ENCODE measurements at places on chromosomes 4 and X.
A peak's percentile ranks its signal among the peaks of the same experiment; 100 is the strongest.

GRCh38 chrX:132953354-132953753, 5.1 kb downstream of the HS6ST2 start:
- DNase-seq: no peak

GRCh38 chrX:23637187-23637586, 30.1 kb upstream of the PRDX4 start:
- DNase-seq: no peak

DNA sequence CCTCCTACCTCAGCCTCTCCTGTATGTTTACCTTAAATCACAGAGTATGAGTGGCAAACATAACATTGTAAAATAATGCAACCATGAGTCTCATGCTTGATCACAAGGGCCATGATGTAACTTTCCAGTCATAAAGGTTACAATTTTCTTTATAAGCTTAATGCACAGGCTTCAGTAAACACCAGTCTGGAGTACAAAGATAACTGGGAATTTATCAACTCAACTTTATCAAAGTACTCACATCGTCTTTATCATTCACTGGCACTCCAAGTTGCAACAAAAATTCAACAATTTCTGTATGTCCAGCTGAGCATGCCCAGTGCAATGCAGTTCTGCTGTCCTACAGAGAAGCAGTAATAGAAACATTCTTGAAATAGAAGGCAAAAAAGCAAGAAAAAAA, 2.8 kb downstream of the PSMD10 start:
- no peak for DNase-seq

GRCh38 chrX:264634-265455, 16.3 kb upstream of the PLCXD1 start:
- no peak for DNase-seq

GRCh38 chrX:13748486-13748885, 13.9 kb downstream of the OFD1 start:
- no peak for DNase-seq

- no peak for DNase-seq
Observed at GRCh38 chr4:168119890-168120289, 27.6 kb downstream of the ANXA10 start.

DNA sequence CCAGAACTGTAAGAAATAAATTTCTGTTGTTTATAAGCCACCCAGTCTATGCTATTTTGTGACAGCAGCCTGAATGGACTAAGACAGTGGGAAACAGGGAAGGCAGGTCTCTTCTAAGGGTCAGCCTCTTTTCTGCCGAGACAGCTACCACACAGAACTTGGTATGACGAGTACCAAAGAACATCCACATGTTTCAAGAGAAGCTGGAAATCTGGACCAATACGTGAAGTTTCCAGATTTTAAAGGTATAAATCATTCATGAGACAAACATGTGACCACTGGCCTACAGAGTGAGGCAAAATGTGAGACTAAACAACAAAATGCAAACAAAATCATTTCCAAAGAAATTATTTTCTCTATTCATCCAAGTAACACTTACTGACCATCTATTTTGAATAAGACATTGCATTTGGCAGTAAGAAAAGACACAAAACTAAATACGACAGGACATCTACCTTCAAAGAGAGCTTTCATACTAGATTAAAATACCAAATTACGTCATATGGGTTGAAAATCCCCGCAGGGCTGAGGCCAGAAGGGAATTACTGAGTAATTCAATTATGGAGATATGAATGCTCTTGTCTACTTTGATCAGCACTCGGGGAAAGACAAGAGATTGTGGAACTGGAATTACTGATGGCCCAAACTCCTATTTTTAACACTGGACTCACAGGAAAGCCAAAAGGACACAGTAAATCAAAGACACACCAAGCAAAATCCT, 7.2 kb downstream of the SCARB2 start:
- DNase-seq: no peak

- DNase-seq: peak; percentile 44
Observed at GRCh38 chr4:25031077-25031621, 403 bp upstream of the LGI2 start.

DNA sequence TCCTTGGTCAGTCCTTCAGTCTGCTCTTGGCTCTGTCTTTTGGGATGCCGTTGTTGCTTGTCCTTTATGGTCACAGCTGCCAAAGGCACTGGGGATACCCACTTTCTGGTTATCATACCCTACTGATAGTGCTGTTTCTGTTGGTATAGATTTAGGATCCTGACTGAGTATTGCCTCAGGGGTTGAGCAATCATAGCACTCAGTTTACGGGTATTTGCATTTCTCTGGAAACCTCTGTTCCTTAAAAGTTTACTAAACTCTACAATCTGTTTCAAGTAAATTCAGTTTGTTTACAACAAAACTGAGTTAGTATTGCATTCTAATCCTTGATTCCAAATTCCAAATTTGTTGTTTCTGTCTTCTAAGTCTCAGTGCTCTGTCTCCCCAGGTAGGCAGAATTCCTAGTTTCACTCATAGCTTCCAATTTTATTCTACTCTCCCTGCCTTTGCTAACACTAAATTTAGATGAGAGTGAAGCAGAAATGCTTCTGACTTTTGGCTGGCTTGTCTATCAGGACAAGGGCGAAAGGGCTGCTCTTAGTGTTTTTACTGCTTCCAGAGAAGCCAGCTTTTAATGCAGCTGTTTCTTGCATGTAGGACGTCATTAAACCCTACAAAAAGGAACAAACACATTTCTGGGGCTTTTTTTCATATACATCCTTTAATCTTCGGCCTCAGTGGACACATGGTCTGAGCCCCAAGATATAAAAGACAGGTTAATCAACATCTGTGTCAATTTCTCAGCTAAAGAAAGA, 17.2 kb upstream of the TET2 start:
- no peak for DNase-seq

DNA sequence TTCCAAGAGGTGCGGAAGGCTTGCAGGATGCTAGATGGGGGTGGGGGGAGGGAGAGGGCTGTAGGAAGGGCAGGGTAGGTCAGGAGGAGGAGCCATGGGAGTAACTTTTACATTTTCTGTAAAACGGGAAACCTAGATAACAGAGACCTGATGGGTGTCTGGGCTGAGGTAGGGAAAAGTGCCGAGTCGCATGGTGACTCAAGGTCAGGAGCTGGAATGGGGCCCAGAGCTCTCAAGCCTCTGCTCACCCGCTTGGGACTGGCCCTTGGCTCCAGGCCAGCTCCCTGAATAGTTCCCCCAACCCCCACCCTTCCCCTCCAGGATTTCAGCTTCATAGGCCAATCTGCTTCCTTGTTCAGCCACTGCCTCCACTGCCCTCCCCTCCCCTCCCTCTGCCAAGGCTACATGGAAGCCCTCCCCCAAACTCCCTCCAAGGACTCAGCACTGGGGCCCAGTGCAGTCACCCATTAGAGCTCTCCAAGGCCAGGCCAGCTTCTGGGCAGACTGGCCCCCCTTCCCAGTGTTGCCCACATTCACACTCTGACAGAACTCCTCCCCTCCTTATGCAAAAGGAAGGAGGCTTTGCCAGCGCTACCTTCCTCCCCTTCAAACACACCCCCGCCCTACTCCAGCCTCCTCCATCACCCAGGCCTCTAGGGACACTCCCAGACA, 43.6 kb downstream of the TSC22D3 start:
- DNase-seq: peak; percentile 63

DNA sequence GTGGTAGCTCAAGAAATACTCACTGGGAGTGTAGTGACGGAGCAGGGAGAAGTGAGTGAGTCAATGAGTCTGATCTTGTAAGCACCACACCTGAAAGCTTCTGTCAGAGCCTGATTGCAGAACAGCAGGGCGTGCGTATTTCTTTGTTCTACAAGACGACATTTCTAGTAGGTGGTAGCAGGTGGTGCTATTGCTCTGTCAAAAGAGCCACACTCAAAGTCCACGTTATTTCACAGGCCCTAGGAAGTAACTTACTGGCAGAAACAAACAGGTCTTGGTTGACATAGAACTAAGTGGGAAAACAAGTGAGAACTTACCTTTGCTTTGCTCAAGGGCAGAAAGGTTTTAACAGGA, 46.4 kb upstream of the SPRY1 start:
- no peak for DNase-seq

GRCh38 chrX:9134366-9134765, 100.4 kb upstream of the FAM9B start:
- DNase-seq: no peak

GRCh38 chr4:27154706-27155105, 294.1 kb downstream of the STIM2 start:
- DNase-seq: no peak

DNA sequence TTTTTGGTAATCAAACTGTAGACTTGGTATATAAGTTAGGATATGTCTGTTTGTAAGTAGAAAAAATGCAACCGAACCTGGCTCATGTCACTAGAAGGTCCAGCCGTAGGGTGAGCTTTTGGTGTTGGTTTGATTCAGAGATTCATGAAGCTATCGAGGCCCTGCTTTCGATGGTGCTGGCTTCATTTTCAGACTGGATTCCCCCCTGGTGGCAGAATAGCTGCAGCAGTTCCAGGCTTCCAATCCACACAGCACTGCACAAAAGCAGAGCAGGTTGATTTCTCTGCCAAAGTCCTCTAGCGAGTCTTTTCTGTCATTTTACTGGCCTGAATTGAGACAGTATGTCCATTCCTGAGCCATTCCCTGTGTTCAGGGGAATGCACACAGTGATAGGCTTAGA, 33.1 kb downstream of the PDK3 start:
- no peak for DNase-seq

All from NCI-H1092 (cell line).